Adipose tissue (tissue), 3 donors: ENCODE measurements at places on chromosomes 12 and 14. TPM values are rescaled to one million over a fixed set of nuclear protein-coding genes. Genes with fewer than 3 reads are reported as not detected.

FBXW8 gene
- polyA plus RNA-seq, result 4.8 TPM

NTN4 gene
- 12.9 TPM for polyA plus RNA-seq

AMHR2 gene
- polyA plus RNA-seq, result 1.6 TPM

OR6C2 gene
- not detected for polyA plus RNA-seq

CLEC1A gene
- polyA plus RNA-seq, result 5.5 TPM

ADAM20 gene
- 0.02 TPM for polyA plus RNA-seq

RIMBP2 gene
- 1.7 TPM for polyA plus RNA-seq

INSM2 gene
- not detected for polyA plus RNA-seq

LIN7A gene
- 1.0 TPM for polyA plus RNA-seq

NFE2 gene
- polyA plus RNA-seq, result 10.6 TPM

DNAJC22 gene
- polyA plus RNA-seq, result 0.62 TPM

ACADS gene
- polyA plus RNA-seq, result 49.1 TPM

FGD4 gene
- polyA plus RNA-seq, result 4.1 TPM

KRT75 gene
- polyA plus RNA-seq, result 0.11 TPM

RBM19 gene
- 10.7 TPM for polyA plus RNA-seq

RAD9B gene
- polyA plus RNA-seq, result 0.13 TPM

AQP6 gene
- 0.06 TPM for polyA plus RNA-seq

ZNF10 gene
- 3.3 TPM for polyA plus RNA-seq

CABP1 gene
- 0.45 TPM for polyA plus RNA-seq

CATSPERB gene
- polyA plus RNA-seq, result 0.56 TPM

TRIP11 gene
- polyA plus RNA-seq, result 7.4 TPM

SERPINA1 gene
- polyA plus RNA-seq, result 37.5 TPM

CCDC177 gene
- not detected for polyA plus RNA-seq

DHRS4L2 gene
- 51.4 TPM for polyA plus RNA-seq

PRH2 gene
- not detected for polyA plus RNA-seq

CAND1 gene
- polyA plus RNA-seq, result 16.2 TPM

TPPP2 gene
- not detected for polyA plus RNA-seq

LRRK2 gene
- 10.0 TPM for polyA plus RNA-seq

RASSF9 gene
- 2.1 TPM for polyA plus RNA-seq

LRRC23 gene
- 4.8 TPM for polyA plus RNA-seq

MRPS35 gene
- polyA plus RNA-seq, result 27.8 TPM

MCRS1 gene
- polyA plus RNA-seq, result 38.3 TPM

TEX22 gene
- polyA plus RNA-seq, result not detected

FAM222A gene
- polyA plus RNA-seq, result 1.7 TPM

SOAT2 gene
- polyA plus RNA-seq, result 0.08 TPM

PRB2 gene
- not detected for polyA plus RNA-seq

FLRT2 gene
- 2.8 TPM for polyA plus RNA-seq

TMEM121 gene
- 2.6 TPM for polyA plus RNA-seq

RFX4 gene
- polyA plus RNA-seq, result not detected

GPR65 gene
- polyA plus RNA-seq, result 0.56 TPM

BCL11B gene
- 0.28 TPM for polyA plus RNA-seq

SYT1 gene
- polyA plus RNA-seq, result 0.22 TPM

KCNH3 gene
- polyA plus RNA-seq, result 0.21 TPM

GPR84 gene
- polyA plus RNA-seq, result 3.5 TPM

IFI27 gene
- 483 TPM for polyA plus RNA-seq

TMEM52B gene
- polyA plus RNA-seq, result 0.11 TPM

RNASE7 gene
- polyA plus RNA-seq, result not detected

MYH6 gene
- 0.18 TPM for polyA plus RNA-seq

VRTN gene
- polyA plus RNA-seq, result not detected

ASPG gene
- 0.67 TPM for polyA plus RNA-seq
